Vagina (tissue), 2 donors: ENCODE measurements at places on chromosomes 13 and 19.

DNA sequence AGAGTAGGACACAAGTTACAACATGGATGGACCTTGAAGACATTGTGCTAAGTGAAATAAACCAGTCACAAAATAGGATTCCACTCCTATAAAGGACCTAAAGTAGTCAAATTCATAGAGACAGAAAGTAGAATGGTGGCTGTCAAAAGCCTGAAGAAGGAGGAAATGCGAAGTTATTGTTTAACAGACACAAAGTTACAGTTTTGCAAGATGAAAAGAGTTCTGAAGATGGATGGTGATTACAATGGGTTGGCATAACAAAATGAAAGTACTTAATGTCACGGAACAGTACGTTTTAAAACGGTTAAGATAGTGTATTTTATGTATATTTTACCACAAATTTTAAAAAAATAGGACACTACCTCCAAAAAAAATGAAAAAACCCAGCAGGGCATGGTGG lies 34.8 kb downstream of the FOXO1 start:
- no peak for DNase-seq

- DNase-seq = no peak
These were observed 882.2 kb upstream of the SLC10A2 start for GRCh38 chr13:103948426-103948825.

DNA sequence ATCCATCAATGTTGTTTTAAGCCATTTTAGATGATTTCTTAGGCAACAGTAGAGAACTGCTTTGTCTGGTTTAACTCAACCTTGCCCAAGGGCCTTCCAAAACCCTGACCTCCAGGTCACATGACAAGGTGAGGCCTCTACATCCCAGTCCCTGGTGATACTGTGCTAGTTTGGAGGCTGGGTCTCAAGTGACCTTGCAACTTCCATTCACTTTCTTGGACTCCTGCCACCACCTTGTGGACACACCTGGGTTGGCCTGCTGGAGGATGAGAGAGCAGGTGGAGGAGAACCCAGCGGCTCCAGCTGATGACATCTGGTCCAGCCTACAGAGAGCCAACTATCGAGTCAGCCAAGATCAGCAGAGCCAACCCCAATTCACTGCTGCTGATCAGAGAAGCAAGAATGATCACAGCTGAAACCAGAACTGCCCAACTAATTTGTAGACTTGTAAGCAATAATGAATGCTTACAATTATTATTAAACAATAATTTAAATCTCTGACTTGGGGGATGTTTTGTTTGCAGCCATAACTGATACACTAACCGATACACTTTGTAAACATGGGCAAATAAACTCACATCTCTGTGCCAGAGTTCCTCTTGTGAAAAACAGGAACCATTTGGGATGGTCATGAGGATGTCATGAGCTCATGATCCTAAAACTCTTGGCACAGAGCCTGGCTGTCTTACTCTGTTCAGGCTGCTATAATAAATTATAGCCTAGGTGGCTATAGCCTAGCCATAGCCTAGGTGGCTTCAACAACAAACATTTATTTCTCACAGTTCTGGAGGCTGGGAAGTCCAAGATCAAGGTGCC lies 11.5 kb downstream of the FAM187B start:
- no peak for DNase-seq

GRCh38 chr13:28320884-28321574 lies 173.9 kb downstream of the FLT1 start:
- no peak for DNase-seq

GRCh38 chr19:44846455-44847143 lies 502 bp downstream of the NECTIN2 start:
- DNase-seq = no peak

DNA sequence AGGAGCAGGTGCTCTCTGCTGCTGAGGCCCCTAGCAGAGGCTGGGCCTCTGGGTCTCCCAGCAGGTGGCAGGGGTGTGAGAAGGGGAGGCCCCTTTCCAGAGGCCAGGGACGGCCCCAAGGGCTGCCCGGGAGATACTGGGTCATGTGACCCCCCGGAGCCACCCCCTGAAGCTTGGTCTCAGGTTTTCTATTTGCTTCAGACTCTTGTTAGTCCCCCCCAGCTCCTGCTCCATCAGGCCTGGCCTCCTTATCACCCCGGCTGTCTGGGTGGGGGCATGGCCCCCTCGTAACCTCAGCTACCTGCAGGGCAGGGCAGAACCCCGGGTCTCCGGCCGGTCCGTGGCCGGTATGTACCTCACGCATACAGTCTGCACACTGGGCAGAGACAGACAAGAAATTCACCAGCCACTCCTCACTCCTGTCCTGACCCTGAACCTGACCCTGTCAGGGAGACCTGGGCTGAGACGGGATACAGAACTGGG lies 13.2 kb upstream of the TCF3 start:
- no peak for DNase-seq

DNA sequence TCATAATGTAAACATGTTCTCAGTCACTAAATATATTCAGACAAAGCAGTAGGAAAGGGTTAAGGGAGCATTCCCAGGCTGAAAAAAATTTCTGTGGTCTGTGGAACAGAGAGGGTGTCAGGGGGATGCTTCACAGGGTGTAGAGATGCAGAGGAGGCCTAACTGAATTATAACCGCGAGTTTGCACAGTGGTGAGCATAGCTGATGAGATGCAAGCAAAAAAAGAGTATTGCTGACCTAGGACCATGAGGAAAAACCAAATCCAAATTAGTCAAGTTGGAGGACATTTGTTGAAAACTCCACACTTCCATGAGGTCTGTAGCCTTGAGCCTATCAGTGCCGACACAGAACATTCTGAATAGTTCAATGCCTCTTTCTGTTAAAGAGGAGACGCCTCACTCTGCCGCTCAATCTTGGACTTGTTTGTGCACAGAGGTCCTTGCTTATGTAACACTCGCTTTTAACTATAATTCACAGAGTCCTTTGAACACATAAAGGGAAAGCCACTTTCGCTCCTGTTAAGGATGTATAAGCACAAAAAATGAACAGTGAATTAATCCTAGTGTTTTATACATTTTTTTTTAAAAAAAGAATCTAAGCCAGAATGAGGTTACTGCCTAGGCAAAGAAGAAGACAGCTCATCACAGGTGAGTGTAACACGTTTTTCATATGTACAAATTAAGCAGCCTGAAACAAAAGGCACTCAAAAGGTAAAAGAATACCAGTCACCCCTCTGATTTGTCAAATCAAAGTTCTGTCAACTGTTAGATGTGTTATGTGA lies 25.8 kb upstream of the INTS6 start:
- DNase-seq = no peak

DNA sequence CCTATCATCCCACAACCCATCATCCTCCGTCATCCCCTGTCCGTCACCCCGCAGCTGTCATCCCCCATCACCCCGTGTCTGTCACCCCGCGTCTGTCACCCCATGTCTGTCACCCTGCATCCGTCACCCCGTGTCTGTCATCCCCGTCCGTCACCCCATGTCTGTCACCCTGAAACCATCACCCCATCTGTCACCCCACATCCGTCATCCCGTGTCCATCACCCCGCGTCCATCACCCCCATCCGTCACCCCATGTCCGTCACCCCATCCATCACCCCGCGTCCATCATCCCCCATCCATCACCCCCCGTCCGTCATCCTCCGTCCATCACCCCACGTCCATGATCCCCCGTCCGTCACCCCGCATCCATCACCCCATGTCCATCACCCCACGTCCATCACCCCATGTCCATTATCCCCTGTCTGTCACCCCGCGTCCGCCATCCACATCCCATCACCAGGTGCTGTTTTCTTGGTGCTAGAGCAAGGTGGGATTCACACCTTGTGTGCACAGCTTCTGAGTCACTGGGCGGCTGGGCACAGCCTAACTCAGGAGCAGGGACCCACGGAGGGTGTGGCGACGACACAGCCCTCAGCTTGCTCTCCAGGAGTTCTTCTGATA lies 24.2 kb downstream of the RASA3 start:
- no peak for DNase-seq
